ENCODE measurements at places on chromosomes 12 and 14. TPM values are rescaled to one million over a fixed set of nuclear protein-coding genes. Genes with fewer than 3 reads are reported as not detected.
A peak's percentile ranks its signal among the peaks of the same experiment; 100 is the strongest.

- no peak for DNase-seq
Measured at GRCh38 chr14:19895282-19895681, 20.3 kb downstream of the OR4K2 start.

DNA sequence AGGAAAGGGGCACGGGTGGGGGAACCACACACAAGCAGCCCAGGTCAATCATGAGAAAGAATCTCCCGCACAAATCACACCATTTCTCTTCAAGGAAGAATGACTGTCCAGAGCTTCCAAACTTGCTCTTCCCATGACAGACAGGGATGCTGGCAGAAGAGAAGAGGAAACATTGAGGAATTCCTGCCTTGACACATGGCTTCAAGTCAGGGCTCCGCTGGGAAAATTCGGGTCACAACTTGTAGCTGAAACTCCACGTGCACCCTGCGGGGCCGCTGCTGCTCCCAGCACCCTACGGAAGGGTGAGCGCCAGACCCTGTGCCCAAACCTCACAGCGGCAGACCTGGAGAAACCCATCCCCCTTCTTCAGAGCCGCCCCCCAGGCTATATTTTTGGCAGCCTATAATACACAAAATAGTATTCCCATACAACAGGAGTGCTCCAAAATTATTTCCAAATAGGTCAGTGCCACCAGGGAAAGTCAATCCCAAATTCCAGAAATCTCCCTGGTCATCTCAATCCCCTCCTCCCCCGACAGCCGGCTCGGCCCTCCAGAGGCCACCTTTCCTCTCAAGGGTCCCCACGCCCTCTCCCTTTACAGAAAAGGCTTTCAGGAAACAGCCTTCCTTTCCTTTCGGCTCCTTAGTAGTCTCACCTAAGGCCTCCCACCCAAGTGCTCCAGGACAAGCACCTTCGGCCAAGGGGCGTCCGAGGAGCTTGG lies 1.3 kb downstream of the TMEM132D start:
- DNase-seq: no peak

DNA sequence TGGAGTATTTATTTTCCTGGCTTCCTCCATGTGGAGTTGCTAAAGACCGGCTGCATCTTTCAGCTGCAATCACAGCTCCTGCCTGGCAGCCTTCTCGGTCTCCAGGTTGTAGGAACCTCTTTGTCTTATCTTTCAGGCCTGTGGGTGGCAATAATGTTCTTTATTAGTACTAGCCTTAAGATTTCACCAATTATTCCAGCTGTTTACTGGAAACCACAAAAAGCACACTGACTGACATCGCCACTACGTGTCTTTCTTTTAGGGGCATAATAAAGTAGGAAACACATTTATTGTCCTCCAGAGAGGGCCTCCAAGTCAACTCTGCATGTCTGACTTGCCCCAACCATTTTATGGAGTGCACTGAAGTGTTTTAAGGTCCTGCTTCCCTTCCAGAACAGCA lies 1116.5 kb upstream of the TMEM132C start:
- DNase-seq: no peak

GRCh38 chr12:33609910-33610309 lies 170.3 kb upstream of the SYT10 start:
- no peak for DNase-seq

DNA sequence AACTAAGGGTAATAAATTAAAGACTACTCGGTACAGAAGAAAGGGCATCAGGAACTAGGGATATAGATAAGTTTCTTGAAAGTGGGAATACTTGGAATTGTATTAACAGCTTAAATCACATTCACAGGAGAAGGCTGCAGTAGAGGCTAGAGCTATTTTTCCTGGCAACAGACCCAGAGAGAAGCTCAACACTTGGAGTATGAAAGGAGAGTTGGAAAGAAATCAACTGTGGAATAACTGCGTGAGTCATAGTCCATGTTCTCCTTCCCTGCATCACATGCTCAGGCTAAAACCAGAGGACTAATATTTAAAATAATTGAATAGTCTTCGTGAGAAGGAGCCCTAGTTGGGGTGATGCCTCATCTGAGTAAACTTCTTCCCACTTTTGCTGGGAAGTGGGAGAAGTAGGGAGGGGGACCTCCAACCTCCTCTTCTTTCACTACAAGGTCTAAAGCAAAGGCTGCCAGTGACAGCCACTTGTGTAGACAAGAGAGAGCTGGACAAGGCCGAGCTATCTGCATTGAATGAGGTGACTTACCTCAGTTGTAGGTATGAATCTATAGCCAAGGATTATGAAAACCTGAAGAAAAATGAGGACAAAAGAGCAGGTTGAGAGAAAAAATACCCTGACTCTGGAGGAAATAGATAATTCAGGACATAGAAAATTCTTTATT lies 32.7 kb downstream of the DYRK2 start:
- no peak for DNase-seq

GRCh38 chr14:30553311-30553989 lies 5.5 kb upstream of the G2E3 start:
- DNase-seq: no peak

DNA sequence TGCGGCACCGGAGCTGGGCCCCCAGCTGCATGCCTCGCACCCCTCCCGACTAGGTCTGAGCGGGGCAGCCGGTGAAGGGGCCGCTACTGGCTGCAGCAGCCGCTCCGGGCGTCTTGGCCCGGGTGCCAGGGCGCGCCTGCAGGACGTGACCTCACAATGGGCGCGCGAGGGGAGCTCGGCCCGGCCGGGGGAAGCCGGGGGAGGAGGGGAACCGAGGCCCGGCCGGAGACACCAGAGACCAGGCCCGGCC lies 353 bp downstream of the BAG5 start:
- DNase-seq: peak; percentile 62

DNA sequence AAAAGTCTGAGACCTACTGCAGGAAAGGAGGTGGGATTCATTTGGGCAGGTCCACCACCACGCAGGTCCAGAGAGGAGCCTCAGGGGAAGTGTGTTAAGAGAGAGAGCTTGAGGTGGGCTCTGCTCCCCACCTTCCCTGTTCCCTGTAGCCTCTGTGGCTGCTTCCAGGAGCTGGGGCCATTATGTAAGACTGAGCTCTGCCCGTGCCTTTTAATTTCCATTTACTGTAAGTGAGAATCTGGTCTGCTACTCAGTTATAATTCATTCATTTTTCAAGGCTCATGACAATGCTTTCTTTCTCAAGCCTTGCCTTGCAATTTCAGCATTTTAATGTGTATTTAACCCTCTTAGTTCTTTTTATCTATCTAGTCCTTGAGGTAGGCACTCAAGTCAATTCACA lies 8.3 kb downstream of the SLC4A8 start:
- DNase-seq: no peak

- no peak for DNase-seq
Measured at GRCh38 chr14:24144451-24144850, 2.0 kb downstream of the PSME2 start.

DNA sequence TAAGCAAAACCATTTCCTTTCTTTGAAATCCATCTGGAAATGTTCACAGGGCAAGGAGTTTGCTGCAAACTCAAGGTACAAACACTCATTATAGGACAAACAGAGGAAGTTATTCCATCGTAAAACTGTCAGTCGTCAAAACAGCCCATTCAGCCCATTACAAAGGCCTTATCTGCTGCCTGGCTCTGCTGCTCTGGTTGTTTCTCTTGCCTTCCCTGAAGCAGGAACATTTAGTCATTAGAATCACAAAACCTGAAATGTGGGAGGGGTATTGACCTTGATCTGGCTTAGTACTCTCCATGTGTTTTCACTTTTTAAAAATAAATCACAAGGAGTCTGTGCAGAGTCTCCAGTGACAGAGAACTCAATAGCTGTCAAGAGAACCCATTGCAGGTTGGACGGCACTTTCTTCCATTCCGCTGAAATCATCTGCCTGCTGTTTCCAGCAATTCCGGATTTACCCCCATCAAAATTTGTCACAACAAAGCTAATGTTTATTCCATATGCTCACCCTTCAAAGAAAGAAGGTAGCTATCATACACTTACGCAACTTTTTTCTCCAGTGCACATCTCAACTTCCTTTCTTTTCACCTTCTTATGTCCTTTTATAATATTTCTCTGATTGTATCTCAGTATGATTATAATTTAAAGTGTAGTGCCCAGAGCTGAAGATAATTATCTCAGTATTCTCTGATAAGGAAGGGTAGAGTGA lies 24.6 kb upstream of the ITPR2 start:
- DNase-seq: no peak

DNA sequence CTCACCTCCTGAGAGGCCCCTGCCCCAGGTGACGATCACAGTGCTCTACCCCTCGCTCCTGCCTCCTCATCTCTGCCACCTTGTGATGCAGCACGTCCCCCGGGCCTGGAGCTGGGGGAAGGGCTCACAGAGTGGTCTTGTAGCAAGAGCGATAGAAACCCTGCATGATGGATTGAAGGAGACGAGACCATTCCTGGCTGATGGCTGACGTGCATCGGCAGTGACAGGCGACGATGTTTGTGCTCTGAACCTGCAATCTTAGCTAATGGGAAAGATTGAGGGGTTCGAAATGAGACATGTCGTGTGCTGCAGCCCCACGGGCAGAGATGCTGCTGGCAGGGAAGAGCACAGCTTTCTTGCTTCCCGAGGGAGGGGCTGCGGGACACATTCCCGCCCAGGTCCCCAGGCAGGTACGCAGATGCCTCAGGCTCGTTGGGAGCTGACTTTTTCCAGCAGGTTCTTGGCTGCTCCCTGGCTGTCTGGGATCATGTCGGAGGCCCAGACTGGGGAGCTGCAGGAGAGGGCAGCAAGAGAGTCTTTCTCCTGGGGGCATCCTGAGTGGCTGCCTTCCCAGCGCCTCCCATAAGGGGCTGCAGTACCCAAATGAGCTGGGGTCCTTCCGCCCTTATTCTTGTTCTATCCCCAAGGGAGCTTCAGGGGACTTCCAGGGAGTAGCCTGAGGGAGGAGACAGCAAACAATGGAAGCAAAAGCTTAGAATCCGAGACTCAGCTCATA lies 38.7 kb upstream of the GPATCH2L start:
- DNase-seq: no peak

- DNase-seq: no peak
Measured at GRCh38 chr14:76339728-76340615, 36.0 kb upstream of the ESRRB start.

- DNase-seq: no peak
Measured at GRCh38 chr14:35261774-35262173, 30.4 kb upstream of the PSMA6 start.

DNA sequence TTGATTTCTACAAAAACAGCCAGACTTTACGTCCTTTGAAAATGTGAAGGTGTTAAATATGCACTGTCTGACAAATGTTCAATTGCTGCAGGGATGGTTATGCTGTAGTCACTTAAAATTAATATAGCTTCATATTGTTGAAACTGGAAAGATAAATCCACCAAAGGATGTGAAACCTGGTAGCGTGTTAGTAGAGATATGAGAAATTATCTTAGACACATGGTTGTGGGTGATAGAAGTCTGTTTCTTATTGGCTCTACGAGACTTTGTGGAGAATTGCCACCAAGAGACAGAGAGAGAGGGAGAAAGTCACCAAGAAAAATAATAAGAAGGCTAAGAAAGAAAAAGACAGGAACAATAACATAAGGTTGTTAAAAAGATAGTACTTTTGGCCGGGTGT lies 2.6 kb upstream of the CAPRIN2 start:
- DNase-seq: no peak

GRCh38 chr12:43028826-43029225 lies 439.3 kb upstream of the PRICKLE1 start:
- no peak for DNase-seq

DNA sequence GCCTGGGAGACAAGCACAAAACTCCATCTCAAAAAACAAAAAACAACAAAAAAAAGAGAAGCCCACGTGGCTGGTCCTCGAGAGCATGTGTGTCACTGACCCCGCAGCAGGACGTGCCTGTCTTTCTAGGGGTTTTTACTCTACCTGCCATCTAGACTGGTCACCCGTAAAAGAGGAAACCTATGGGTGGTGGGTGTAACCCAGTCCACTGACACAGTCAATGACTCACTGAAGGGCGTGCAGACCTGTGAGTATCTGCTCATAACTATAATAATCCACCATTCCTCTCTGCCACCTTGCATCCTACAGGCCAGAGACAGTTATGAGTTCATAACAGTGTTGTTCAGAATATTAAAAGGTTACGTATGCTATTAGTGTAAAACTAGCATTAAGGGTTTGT lies 4.6 kb downstream of the GOLGA3 start:
- DNase-seq: no peak

- no peak for DNase-seq
Measured at GRCh38 chr14:105908481-105908911, 382.1 kb downstream of the TMEM121 start.

DNA sequence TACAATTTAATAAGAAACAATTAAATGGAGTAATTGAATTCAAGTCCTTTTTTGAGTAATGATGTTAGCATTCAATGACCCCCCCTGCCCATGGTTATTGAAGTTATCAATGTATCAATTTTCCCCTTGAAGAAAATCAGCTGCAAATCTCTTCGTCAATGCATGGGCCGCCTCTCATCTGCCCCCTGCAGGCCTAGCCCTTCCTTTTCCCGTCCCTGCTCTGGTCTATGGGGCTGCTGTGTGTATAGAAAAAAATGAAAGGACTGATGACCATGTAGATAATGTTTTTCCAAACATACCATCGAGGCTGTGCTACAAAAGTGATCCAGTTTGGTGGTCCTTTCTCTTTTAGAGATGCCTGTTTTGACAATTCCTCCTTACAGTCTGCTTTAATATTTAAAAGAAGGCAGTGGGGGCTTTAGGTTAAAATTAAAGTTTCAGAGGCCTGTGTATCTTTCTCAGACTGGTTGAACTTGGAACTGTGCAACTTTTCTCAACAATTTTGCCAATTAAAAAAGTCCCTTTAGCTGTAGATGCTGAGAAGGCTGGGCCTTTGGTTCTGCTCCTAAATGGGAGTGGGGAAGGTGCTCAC lies 98.4 kb downstream of the APAF1 start:
- DNase-seq: peak; percentile 74

DNA sequence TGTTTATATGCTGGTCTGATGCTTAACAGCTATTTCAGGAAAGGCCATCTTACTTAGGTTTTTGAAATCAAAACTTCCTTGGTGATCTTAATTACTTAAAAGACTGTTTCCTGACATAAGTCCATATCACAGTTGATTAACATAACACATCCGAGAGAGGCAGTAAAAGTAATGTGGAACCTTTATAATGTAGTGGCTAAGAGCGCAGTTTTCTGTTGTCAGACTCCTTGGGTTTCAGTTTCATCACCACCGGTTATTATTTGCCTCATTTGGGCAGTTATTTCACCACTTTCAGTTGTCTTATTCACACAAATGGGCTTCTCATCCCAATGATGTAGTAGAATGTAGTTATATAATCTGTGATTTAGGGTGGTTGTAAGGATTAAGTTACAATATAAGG lies 30.9 kb downstream of the TBC1D15 start:
- DNase-seq: no peak

GRCh38 chr14:56390859-56391258 lies 188.7 kb upstream of the TMEM260 start:
- no peak for DNase-seq

FAM186B gene
- total RNA-seq: not detected

ADCY6 gene
- total RNA-seq: 17.4 TPM

RNASE2 gene
- total RNA-seq: not detected

RCOR1 gene
- 14.3 TPM for total RNA-seq

KRT83 gene
- total RNA-seq: not detected

LMNTD1 gene
- total RNA-seq: 1.1 TPM

SYNDIG1L gene
- 1.5 TPM for total RNA-seq

TAS2R42 gene
- total RNA-seq: not detected

GABARAPL1 gene
- 110 TPM for total RNA-seq

INSM2 gene
- total RNA-seq: 21.7 TPM

CLEC2B gene
- total RNA-seq: not detected

C12orf54 gene
- not detected for total RNA-seq

BHLHE41 gene
- 3.6 TPM for total RNA-seq

Measured in glutamatergic neuron (in vitro differentiated cells).